Activated CD4-positive, alpha-beta T cell treated with anti-CD3 and anti-CD28 coated beads, Interleukin-2, amount 50 U/mL, for 48 hours (primary cell): ENCODE measurements at places on chromosomes 13 and 19.

GRCh38 chr13:44870456-44870929, 118.8 kb downstream of the NUFIP1 start:
- no peak for DNase-seq

- no peak for DNase-seq
Measured at GRCh38 chr13:110610955-110611595, 4.3 kb upstream of the NAXD start.

GRCh38 chr19:32265995-32266394, 79.4 kb upstream of the ZNF507 start:
- no peak for DNase-seq

DNA sequence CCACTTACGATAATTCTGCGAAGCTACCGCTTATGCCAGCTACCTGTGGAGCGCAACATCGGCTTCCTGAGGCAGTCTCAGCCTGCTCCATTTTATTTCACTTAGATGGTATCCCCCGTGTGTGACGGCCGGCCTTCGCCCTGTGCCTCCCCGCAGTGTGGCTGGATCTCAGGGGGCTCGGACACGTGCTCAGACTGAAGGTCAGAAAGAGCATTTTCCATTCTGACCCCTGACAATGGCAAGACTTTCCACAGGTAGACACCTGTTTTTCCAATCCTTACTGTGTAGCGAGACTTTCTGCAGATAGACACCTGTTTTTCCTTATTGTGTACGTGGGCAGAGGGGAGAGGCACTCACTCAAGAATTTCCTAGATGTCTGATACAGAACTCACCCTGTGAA, 52.7 kb downstream of the ATP11A start:
- no peak for DNase-seq

DNA sequence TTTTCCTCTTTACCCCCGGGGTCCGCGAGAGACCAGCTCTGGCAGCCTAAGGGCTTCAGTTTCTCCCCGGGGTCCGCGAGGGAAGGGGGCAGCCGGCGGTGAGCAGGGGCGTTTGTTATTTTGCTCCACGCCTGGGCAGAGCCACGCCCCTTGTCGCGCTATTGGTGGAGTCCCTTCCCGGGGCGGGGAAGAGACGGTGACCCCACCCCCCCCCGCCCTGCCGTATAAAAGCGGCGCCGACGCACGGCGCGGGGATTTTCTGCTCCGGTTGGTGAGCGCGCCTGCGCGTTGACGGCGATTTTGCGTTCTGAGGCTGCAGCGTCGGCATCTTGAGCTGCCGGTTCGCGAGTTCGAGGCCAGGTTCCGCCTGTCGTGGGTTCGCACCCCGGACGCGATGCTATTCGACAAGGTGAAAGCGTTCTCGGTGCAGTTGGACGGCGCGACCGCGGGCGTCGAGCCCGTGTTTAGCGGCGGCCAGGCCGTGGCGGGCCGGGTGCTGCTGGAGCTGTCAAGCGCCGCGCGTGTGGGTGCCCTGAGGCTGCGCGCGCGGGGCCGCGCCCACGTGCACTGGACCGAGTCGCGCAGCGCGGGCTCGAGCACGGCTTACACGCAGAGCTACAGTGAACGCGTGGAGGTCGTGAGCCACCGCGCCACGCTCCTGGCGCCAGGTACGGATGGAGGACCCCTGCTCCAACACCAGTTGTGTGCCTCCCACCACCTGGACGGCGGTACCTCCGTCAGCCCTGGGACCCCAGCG, at the start of gene ARRDC2:
ARRDC2 (plus strand) TSS at position 254 of the 757 bp plus-strand sequence; CDS start at position 395, 141 bp downstream.
- DNase-seq: peak; percentile 84

DNA sequence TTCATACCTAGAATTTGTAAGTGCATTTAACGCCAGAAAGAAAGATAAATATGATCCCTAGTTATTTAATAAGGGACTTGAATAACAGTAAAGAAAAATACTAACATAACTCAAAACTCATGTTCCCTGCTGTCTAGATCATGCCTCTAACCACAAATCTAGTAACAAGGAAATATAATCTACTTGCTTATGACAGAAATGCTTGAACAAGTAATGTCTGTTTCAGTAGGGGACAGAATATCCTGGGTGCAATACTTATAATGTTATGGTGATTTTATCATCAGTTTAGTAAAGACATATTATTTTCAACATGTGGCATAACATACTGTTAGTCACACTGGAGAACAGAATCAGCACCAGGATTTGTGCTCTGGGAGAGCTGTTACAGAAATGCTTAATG, 861.9 kb upstream of the SLITRK1 start:
- no peak for DNase-seq

GRCh38 chr13:90787007-90787406, 560.5 kb upstream of the MIR17HG start:
- DNase-seq: no peak

- DNase-seq: no peak
Measured at GRCh38 chr13:102138635-102139190, 263.1 kb downstream of the FGF14 start.

- DNase-seq: no peak
Measured at GRCh38 chr13:98399756-98400155, 177.2 kb downstream of the STK24 start.

DNA sequence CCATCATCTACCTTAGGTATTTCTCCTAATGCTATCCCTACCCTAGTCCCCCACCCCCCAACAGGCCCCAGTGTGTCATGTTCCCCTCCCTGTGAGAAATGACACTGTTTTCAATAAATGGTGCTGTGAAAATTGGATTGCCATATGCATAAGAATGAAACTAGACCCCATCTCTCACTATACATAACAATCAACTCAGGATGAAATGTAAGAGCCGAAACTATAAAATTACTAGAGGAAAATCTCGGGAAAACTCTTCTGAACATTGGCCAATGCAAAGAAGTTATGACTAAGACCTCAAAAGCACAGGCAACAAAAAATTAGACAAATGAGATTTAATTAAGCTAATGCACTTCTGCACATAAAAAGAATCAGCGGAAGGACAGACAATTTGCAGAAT, 138.2 kb downstream of the SUCLA2 start:
- DNase-seq: no peak

GRCh38 chr19:10135551-10136334, 16.0 kb upstream of the EIF3G start:
- DNase-seq: no peak

DNA sequence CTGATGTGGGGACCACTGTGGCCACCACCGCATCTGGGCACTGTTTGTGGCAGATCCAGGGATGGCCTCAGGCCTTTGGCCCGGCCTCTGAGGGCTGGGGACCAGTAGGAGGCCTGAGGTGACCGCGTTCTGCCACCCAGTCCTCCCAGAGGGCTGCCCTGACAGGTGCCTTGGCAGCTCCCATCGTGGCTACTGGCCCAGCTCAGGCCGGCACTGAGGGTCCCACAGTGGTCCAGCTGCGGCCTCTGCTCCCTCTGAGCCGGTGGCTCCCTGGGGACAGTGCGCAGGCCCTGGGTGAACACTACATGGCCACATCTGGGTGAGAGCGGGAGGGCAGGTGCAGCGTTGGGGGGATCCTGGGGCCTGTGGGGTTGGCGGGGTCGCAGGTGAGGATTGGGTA, 61.9 kb downstream of the KDM4B start:
- DNase-seq: no peak

GRCh38 chr19:9702186-9702585, 27.3 kb upstream of the ZNF562 start:
- no peak for DNase-seq

GRCh38 chr13:99282264-99283231, 24.4 kb upstream of the GPR18 start:
- no peak for DNase-seq

DNA sequence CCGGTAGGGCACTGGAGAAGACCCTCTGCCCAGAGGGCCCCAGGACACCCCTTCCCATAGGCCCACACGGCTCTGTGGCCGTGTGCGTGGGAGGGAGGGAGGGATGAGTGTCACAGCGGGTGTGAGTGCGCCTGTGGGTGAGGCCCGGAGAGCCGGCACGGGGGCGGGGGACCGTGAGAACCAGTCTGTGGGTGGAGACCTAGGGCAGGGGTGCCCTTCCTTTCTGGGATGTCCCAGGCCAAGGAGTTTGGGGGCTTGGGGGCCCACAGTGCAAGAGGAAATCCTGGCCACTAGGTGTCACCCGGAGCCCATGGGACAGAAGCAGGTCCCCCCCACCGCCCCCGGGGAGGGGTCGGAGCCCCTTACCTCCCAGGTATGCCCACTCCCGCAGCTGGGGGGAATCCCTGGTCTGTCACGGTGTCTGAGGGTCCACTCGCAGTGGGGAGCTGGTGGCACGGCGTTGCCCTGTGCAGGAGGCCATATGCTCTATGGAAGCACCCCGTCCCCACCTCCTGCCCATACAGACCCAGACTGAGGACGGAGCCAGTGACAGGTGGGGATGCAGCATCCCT, 16.0 kb upstream of the SLC7A10 start:
- peak; percentile 21 for DNase-seq

GRCh38 chr13:20431687-20432384, 93.8 kb downstream of the CRYL1 start:
- no peak for DNase-seq

GRCh38 chr13:31038834-31039552, 106.5 kb downstream of the TEX26 start:
- no peak for DNase-seq

- DNase-seq: no peak
Measured at GRCh38 chr13:113120300-113121182, 2.1 kb upstream of the F10 start.

- no peak for DNase-seq
Measured at GRCh38 chr19:38656171-38656981, 8.9 kb downstream of the ACTN4 start.

- no peak for DNase-seq
Measured at GRCh38 chr13:53214433-53214832, 185.8 kb downstream of the OLFM4 start.

DNA sequence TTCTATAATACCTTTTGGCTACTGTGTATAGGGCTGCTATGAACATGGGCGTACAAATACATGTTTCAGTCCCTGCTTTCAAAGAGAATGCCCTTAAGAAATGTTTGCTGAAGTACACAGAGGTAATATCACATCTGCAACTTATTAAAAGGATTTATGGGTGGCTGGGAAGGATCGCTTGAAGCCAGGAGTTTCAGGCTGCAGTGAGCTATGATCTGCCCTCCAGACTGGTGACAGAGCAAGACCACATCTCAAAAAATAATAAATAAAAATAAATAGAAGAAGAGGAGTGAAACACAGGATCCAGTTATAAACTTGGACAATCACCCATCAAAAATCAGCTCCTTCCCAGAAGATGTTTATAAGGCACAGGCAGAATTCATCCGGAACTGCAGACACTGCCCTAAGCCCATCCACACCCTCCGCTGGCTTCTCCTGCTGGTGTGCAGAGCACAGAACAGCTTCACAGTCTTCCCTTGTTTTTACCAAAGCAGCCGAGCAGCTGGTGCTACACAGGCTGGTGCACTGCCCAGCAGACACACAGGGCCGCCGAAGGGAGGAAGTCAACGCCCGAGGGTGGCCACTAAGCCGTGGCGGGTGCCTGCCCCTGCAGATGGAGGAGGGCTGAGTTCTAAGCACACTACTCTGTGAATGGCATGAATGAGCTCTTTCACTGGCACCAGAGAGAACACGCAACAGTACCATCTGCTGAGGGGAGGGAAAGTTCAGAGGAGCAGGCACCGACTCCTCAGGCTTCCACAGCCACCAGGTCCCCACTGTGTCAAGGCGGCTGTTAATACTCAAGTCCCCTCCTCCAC, 44.0 kb downstream of the BRD4 start:
- no peak for DNase-seq

DNA sequence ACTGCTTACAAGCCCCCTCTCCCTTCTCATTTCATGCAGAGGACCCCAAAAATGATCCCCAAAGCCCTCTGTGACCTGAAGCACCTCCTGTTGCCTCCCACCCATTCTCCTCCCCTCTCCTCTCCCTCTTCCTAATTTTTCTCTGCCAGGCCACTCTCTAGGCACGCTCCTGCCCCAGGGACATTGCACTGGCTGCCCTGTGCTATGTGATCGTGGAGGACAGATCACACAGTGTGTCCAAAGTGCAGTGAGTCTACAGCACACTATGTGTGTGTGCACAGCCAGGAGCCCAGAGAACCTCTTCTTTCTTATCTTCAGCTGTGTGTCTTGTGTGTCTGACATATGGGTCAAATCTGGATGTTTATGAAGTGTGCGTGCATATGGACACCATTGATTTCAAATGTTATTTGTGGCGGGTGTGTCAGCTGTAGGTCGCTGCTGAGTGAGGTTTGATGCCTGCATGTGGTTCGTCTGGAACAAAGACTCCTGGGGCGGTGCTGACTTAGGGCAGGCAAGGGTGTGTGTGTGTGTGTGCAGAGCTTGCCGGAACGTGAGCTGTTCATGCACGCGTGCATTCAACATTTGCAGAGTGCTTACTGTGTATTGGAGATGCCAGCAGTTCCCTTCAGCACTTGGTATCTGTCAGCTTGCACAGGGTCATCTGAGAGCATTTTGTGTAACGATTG, 2.1 kb upstream of the KLHL26 start:
- no peak for DNase-seq

DNA sequence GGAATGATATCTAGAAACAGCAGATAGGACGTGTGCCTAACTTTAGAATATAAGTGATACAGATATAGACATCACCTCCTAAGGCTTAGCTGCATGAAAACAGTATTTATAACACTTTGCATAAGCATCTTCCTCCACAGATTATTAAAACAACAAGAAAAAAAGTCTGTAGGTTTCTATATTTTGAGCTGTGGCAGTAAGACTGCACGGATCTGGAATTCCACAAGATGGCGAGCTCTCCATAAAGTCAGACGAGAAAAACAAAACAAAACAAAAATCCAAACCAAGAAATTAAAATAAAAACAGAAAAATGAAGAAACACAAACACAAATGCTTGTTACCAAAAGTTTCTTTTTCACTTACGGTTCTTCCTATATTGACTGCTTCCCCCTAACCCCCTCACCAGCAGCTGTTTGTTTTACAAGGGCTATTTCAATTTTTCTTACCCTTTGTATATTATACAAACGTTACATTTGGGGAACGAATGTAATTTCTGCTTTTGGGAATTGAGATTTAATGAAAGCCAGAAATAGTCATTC, 285.8 kb downstream of the MYO16 start:
- DNase-seq: no peak

DNA sequence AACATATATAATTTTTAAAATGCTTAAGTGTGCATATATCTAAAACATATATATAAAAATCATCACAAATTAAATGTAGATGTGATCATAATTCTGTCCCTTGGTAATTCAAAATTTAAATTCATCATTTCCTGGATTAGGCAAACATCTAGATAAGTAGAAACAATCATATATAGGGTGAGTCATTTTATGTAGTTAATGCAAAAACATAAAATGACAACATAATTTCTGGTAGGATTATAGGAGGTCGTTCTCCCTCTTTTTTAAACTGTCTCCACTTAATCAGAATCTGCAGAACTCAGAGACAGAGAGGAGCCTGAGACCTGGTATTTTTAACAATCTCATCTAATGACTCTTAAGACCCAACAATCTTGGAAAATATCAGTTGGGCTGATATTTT, 333.4 kb downstream of the KCTD12 start:
- no peak for DNase-seq

DNA sequence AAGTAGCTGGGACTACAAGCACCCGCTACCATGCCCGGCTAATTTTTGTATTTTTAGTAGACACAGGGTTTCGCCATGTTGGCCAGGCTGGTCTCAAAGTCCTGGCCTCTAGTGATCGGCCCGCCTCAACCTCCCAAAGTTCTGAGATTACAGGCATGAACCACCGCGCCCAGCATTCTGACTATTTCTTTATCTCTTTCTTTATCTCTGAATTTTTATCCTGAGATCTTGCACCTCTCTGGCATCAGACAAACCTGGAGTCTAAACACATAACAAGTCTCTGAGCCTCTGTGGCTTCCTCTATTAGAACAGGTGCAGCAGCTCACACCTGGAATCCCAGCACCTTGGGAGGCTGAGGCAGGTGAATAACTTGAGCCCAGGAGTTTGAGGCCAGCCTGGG, 28.5 kb downstream of the ARHGEF18 start:
- DNase-seq: no peak

- no peak for DNase-seq
Measured at GRCh38 chr13:112970552-112971287, 1.7 kb downstream of the MCF2L start.
